ENCODE measurements at places on chromosomes 7 and 10.

- no peak for DNase-seq
Observed at GRCh38 chr10:102007796-102008195, 48.2 kb downstream of the ARMH3 start.

DNA sequence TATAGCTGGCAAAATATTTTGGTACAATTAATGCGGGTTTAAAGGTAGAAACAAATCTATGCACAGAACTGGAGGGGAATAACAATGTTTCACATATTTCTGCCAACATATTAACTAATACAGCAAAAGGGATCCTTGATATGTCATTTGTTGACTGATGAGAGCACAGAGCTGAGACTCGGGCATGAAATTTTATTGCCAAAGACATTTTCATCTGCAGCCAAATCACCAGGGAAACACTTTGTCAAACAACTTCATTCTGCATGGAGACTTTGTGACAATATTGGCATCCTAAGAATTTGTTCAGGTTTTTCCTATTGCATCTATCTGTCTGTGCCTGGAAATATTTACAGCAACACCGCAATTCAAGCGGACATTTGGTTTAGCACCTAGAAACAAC lies 117.8 kb upstream of the C1QL3 start:
- no peak for DNase-seq

GRCh38 chr7:128014811-128015210 lies 16.4 kb downstream of the LRRC4 start:
- DNase-seq, result no peak

DNA sequence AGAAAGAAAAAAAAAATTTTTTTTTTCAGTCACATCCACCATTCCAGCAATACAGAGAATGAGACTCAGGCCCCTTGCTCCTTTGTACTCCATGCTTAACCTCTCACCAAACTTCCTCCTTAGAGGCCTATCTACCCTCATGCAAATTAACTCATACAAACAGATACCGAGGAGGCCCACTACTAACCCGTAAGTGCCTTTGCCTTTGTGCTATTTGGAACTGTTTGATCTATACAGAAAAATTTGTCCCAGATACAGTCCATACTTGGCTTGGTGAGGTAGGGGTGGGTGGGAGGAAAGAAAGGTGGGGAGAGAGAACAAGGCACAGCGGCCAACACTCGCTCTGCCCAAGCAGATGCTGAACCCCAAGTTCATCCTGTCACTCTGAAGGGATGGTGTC lies 87.8 kb upstream of the DUSP5 start:
- DNase-seq, result no peak

GRCh38 chr10:86266446-86267242 lies 100.0 kb downstream of the GRID1 start:
- DNase-seq, result no peak

GRCh38 chr10:125218967-125219366 lies 58.6 kb upstream of the CTBP2 start:
- DNase-seq, result no peak

DNA sequence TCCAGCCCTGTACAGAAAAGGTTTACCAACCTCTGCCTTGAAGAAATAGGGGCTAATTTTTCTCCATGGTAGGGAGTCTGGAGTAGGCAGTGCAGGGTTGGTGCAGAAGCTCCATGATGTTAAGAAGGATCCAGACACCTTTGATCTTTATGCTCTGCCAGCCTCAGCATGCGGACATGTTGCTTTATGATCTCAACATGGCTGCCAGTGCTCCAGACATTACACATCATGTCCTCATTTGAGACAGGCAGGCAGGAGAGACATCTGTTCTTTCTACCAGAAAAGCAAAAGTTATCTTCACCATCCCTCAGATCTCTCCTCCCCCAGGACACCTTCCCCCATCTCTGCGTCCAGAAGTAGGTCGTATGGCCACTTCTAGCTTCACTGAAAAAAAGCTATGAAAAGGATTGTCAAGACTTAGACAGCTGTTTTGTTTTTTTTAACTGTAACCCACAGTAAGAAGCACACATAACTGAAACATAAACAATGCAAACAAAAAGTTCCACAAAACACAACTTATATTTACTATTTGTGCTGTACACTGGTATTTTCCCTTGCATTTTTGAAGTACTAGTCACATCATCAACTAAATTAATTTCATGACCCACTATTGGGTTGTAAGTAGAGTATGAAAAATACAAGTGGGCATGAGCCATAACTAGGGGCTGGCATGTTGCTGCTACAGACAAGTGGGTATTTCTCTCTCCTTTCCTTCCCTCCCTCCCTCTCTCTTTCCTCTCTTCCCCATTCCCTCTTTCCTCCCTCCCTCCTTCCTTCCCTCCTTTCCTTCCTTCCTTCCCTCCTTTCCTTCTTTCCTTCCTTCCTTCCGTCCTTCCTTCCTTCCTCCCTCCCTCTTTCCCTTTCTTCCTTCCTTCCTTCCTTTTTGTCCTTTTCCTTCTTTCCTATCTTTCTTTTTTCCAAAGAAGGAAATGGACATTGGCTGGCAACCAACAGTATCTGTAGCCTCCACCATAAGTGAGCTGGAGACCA lies 2.6 kb upstream of the RASSF4 start:
- DNase-seq, result no peak

DNA sequence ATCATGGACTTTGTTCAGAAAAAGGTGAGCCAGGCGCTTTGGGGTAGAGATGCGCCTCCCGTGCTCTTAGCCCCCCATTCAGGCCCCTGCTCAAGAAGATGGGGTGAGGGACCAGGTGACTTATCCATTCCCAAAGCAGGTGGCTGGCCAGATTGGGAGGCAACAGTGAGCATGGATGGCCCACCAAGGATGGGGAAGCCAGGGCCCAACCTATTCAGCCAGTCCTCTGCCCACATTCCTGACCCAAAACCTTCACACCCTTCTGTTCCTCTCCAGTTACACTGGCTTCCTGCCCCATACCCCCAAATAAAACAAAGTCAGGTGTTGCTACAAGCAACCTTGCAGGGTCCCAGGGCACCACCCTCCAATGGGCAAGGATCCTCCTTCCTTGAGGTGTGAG lies 44.4 kb downstream of the TSPAN15 start:
- DNase-seq, result no peak

- DNase-seq, result no peak
Observed at GRCh38 chr10:34816085-34816496, 995 bp upstream of the PARD3 start.
